ENCODE measurements at places on chromosomes 13 and 19.

DNA sequence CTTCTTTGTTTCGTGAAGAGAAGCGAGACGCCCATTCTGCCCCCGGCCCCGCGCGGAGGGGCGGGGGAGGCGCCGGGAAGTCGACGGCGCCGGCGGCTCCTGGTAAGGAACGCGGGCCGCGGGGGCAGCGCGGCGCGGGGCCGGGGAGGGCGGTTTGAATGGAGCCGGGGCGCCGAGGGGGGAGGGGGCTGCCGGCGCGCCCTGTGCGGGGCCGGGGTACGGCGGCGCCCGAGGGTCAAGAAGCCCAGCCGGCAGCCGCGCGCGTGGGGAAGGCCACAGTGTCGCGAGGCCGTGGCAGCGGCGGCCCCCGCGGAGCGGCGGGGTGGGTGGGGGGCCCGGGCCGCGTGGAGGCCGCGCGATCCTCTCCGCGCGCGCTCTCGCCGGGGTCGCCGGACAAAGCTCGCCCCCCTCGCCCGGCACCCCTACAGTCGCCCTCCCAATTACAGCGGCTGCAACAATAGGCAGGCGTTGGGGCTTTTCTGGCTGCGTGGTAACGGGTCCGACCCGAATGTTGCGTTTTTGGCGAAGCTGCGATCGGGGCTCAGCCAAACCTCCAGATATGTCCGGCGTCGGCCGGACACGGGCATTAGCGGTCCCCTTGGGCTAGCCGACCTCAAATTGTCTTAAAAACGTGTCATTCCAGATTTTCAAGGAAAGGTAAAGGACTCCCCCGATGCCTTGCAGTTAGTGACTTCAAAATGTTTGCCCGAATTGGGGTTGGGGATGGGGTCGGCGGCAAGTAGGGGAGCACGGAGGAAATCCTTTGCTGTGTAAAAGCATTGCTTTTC is 437 bp downstream of the SMARCA4 start:
- peak; percentile 4 for DNase-seq

- peak; percentile 57 for DNase-seq
Observed at GRCh38 chr19:48907671-48908070, 7.6 kb downstream of the NUCB1 start.

GRCh38 chr19:45164577-45165335 is 4.0 kb upstream of the NKPD1 start:
- DNase-seq, result peak; percentile 95

- DNase-seq, result no peak
Observed at GRCh38 chr19:11598103-11598483, 810 bp downstream of the ZNF627 start.

DNA sequence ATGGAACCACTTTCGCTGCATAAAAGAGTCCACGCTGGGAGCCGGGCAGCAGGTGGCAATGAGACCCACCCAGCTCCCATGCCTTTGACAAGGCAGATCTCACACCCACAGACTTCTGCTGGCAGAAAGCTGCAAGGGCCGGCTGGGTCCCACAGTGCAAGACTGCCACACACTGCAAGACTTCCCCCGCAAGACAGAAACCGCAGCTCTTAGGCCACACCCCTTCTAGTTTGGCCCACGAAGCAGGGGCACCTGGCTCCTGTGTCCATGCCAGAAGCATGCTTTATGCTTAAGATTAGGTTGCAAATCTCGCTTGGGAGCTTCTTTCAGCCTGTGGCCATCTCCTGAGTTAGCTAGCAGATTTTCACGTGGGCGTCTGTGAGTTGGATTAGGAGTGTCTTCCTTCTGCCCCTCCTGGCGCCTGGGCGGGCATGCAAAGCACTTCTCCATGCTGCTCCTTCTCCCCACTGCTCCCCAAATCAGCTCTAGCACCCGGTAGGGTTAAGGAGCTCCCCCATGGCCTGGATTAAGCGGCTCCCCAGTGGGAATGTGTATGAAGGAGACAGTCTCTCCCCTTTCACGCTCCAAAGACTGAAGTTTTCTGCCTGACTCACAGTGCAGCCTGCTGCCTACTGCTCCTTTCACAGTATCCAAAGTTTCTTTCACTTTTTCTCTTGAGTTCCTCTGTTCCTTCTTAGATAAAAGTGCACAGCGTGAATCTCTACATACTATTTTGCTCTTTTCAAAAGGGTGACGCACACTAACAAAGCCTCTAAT is 17.7 kb downstream of the GPC6 start:
- no peak for DNase-seq

DNA sequence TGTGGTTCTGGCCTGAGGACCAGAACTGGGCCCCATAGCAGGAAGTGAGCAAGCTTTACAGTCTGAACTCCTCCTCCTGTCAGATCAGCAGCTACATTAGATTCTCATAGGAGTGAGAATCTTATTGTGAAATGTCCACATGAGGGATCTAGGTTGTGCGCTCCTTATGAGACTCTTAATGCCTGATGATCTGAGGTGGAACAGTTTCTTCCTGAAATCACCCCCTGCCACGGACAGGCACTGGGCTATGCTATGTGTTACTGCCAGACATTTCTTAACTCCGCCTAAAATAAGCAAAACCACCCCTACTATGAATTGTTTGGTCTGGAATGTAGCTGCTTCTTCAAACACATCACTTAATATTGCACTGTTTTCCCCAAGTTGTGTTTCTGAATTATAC is 4.6 kb downstream of the FBXL3 start:
- DNase-seq, result peak; percentile 45

DNA sequence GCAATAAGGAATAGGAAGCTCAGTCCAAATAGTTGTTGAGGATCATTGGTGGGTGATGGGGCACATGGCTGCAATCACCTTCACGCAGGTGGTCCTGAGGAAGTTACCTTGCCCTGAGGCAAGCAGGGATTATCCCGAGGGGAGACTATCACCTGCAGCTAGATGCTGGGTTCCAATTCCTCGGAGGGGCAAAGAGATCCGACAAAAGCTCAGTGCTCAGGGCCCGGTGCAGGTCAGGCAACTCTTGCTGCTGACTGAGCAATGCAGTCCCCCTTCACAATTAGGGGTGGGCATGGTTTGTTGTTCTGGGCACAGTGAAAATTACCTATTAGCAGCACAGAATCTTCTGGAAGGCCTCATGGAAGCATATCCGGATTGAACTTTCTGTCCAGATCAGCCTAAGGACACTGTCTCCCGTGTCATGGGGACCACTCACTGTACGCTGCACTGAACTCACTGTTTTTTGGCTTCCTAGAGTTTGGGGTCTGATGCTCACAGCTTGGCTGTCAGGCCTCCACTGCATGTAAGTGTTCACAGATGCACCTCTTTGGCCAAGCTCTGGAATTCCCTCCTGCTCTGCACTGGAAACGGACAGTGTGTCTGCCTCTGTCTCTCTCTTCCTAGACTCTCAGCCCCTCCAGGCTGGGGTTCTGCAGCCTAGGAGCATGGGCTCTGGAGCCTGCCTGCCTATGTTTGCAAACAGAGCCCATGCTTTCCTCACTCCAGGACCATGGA is 372.7 kb downstream of the ZNF536 start:
- DNase-seq, result no peak

DNA sequence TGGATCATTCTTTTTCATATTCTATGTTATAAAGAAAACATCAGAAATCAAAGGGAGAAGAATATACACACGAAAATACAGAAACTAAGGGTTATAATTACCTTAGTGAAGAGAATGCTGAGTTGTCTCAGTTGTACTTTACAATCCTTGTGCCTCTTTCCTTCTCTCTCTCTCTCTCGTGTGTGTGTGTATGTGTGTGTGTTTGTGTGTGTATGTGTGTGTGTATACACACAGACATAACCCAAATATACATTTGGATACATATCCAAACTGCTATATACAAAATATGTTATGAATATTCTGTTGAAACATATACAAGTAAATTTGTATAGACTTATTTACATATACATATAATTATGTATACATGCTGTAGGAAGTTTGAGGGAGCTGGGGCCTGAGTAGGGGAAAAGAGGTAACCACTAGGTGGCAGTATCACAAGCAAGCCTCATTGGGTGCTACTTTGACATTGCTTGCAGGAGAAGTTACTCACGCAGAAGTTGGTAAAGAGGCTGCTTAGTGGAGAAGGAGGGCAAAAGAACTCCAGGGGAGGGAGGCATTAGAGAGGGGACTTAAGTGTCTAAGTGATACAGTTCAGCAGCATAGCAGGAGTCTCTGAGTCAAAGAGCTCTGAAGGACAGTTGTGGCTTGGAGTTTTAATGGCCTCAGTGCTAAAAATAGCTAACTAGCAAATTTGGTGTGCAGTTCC is 465.1 kb upstream of the PCDH20 start:
- peak; percentile 28 for DNase-seq

- DNase-seq, result no peak
Observed at GRCh38 chr19:1533510-1534150, 9.8 kb downstream of the PLK5 start.

GRCh38 chr13:42129033-42129432 is 80.6 kb downstream of the DGKH start:
- DNase-seq, result no peak

GRCh38 chr19:5782945-5783919 is 1.3 kb downstream of the PRR22 start:
- no peak for DNase-seq

DNA sequence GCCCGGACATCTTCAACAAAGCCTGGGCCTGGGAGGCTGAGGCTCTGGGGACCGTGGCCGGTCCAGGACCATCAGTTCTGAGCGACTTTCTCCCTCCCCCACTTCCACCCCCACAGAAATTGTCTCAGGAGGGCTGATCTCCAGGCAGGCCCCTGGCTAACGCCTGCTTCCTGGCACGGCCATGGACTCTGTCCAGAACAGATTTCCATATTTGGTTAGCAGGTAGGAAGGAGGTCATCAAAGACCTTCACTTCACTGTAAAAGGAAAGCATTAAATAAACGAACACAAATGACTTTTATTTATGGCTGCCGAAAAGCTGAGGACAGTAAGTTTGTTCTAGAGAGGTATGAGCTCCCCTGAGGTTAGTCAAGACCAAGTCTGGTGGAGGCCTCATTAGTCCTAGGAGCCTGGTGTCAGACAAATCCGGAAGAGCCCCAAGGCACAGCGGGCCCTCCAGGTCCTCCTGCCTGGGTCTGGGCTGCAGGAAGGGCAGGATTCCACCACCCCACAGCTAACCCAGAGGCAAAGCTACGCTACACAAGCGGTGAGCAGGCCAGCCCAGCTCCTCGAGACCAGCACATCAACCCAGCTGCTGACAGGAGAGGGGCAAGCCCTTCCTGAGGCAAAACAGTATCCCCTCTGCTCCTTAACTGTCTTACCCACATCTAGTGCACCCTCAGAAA is 4.6 kb upstream of the PLPP2 start:
- no peak for DNase-seq

DNA sequence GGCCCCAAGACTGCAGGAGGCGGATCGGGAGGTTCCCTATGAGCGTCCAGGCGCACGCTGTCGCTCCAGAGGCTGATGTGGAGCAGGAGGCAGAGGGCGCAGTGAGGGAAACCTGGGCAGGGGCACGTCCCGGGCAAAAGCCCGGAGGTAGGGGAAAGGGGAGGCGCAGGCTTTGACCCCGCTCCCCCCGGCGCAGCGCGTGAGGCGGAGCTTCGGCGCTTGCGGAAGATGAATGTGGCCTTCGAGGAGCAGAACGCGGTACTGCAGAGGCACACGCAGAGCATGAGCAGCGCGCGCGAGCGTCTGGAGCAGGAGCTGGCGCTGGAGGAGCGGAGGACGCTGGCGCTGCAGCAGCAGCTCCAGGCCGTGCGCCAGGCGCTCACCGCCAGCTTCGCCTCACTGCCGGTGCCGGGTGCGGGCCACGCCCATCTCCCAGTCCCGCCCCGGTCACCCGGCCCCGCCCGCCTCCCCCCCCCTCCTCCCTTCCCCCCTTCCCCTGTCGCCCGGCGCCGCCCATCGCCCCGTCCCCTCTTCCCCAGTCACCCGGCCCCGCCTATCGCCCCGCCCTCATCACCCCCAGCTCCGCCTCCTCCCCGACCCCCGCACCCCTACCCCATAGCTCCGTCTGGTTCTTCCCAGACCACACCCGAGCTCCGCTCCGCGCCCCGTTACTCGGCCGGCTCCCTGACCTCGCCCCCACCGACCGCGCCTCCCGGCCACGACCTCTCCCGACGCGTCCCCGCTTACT is 4.1 kb downstream of the HMG20B start:
- no peak for DNase-seq

GRCh38 chr13:102940143-102940542 is 94.3 kb downstream of the ERCC5 start:
- no peak for DNase-seq

DNA sequence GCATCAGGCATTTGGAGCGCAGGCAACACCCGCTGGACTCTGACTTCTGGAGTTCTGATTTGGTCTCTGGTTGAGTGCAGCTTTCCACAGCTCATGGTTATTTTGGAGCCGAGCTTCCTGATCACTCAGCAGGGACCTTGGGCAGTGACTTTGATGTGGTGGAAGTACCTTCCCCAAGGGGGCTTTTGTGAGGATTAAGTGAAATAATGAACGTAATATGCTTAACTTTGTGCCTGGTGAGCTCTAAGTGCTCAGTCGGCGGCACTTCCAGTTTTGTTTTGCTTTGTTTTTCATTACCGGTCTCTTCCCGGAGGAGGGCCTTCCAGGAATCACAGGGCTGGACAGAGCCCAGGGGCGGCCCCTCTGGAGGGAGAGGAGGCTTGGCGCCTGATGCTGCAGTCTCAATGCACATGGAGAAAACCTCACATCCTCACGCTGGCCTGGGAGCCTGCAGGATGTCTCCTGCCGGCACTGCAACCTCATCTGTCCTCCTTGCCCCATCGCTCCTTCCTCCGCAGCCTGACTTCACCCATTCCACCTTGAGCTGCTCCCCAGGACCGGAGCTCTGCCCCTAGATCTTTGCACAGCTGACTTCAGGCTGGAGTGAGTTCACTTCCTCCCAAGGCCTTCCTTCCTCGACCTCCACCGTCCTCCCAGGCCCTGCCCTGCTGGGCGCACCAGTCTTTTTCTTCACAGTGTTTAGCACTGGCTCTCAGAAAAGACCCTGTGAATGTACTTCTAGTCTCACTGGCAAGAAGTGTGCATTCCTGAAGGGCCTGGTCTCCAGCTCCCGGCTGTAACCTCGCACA is 1.5 kb downstream of the PLEKHF1 start:
- no peak for DNase-seq

- DNase-seq, result no peak
Observed at GRCh38 chr13:82698941-82699340, 1183.3 kb downstream of the SLITRK1 start.

DNA sequence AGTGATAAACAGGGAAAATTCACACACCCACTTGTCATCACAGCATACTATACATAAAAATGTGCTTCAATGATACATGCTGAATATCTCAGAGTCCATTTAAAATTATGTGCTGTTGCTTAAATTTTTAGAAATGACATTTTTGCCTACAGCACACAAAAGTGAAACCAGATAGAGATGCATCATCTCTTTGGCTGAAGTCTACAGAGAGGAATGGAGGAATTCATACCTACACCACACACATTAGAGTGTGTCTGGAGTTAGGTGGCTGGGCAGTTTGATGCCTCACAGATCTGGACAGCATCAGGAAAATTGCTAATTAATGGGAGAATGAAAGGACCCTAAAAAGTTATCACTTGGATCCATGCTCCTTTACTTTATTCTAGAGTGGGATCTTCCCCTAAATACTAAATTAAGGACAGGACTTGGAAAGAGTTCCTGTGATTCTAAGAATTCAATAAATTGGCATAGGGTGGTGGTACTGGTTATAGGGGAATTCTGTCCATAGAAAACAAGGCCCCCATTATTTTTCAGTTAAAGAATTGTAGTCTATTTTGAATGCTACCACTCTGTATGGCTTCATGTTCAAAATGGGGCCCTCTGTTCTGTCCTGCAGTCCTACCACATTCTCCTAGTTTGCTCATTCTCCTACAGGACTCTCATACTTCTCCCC is 41.3 kb downstream of the RCBTB2 start:
- DNase-seq, result peak; percentile 43

Measured in inflammatory macrophage treated with lipopolysaccharide for 4 hours (primary cell).